ENCODE measurements at places on chromosomes 5 and 9.

DNA sequence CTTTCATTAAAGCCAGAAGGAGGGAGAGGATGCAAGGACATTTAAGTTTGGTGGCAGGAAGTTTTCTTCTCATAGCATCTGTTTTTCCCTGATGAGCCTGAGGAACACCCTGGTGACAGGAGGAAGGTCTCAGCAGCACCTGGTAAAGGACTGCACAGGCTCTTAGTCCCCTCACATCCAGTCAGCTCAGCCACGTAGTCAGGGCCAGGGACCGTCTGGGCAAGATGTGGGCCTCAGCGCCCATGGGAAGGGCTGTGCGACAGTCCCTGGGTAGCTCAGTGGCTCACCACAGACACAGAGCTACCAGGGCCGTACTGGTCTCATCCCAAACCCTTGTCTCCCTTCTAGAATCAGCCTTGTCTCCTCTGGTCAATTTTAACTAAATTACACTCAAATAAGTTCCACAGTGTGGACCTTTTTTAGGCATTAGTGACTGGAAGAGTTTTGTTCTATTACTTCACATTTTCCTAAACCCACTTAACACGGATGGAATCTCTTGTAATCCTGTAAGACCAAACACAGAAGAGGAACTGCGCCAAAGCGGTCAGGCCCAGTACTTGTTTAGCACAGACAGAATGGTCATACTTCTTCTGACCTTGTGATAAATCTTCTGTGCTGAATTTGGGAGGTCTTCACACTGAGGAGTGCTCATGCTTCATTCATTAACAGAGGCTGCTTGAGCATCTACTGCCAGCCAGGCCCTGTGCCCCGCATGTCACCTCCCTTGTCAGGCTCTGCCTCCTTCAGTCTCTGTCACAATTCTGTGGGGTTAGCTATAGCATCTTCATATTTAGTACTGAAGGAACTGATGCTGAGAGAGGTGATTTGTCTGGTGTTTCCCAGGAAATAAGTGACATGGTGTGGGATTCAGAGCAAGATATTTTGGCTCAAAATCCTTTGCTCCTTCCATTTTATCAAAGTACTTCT, 91.4 kb downstream of the ANGPTL2 start:
- DNase-seq, result peak; percentile 37

GRCh38 chr9:128555180-128555721, 2.9 kb downstream of the SPTAN1 start:
- DNase-seq, result no peak

DNA sequence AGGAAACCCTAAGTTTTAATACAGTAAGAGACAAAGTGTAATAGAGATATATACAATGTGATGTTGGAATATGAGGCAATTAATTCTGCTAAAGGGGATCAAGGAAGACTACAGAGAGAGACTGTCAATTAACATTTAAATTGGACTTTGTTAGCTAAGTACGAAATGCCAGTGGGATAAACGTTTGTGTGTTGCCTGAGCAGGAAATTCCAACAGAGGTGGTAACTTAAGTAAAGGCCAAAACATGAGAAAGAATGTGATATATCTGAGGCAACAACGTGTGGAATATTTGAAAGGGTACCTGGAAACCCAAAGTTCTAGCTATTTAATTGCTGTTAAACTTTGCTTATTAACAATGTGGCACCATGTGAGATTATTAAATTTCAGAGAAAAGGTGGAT, 1666.9 kb upstream of the WWC1 start:
- DNase-seq, result no peak

GRCh38 chr5:37015795-37016666, 139.5 kb downstream of the NIPBL start:
- no peak for DNase-seq

DNA sequence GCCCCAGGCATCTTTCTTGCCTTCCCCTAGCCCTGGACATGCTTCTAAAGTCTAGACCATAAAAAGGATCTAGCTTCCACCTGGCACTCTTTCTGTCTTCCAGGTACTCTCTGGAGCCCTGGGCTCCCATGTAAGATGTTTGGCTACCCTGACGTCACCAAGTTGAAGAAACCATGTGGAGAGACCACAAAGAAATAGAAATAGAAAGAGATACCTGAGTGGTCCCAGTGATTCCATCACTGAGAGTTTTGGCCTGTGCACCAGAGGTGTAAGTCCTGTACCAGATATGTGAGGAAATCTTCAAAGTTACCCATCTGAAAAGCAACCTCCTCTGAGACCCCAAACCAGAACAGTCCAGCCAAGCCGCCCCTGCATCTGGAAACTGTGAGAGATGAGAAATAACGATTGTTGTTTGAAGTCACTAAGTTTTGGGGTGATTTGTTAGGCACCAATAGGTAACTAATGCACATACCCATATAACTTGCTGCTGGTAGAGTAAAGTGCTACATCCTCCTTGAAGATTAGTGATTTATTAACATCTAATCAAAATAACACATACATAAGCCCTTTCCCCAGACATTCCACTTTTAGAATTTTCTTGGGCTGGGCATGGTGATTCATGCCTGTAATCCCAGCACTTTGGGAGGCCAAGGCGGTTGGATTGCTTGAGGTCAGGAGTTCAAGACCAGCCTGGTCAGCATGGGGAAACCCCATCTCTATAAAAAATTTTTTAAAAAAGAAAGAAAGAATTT, 85.7 kb upstream of the LHFPL2 start:
- no peak for DNase-seq

- DNase-seq, result no peak
These were observed 26.3 kb downstream of the OR2V2 start for GRCh38 chr5:181173420-181174342.

DNA sequence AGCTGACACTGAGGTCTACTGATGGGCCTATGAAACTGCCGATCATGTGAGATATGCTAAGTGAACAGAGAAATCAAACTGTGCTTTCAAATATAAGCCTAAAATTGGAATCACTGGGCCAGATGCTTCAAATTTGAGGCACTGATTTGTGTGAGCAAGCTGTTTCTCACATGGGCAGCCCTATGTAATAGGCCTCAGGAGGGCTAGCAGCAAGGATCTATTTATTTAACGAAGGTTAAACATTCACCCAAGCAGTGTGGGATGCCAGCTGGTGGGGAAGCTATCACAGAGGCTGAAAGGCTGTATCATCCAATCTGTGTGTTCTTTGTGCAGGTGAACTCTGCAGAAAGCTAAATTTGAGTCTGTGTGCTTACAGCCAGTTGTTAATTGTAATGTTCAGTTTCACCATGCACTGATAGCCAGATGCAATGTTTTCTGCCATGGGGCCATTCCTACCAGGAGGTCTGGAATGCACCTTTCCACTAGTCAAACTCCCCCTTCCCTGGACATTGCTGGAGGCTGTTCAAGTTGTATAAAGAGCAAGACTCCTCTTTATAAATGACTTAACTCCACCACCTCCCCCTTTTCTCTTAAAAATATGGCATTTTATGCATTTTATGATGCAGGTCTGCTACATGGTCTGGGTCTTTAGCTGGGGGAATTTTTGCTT, 228.9 kb downstream of the SH3GL2 start:
- no peak for DNase-seq

DNA sequence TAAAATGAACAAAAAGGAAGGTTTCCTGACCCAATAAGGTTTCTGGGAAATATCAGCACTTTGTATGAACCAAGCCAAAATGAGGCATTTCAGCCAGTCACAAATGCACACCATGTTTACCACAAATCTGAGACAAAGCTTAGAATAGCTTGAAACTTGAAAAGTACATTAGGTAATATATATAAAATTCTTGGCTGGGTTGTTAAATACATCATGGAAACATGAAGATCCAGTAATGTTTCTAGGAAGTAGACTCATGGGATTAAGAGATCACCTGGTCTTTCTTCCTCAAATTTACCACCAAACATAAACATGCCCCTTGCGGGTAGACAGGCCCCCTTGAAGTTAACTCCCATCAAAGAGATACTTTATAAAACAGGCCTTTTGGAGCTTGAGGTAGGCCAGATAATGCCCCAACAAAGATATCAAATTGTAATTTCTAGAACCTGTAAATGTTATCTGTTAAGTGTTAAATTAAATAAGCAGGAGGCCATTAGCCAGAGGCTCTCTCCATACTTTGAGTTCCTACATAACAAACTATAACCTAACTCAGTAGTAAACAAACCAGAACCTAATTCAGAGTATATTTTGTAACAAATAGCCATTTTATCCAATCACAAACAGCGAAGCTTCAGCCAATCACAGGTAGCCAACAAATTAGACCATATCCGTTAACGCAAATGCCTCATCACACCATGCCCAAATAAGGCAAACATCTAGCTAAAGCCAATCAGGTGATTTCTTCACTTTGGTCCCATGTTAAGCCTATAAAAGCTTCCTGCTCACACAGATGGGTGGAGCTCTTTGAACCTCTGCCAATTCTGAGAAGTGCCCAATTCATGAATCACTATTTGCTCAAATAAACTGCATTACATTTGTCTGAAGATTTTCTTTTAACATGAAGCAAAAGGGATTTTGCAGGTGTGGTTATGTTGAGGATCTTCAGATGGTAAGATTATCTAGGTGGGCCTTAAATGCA, 127.9 kb upstream of the TARS1 start:
- DNase-seq, result no peak

DNA sequence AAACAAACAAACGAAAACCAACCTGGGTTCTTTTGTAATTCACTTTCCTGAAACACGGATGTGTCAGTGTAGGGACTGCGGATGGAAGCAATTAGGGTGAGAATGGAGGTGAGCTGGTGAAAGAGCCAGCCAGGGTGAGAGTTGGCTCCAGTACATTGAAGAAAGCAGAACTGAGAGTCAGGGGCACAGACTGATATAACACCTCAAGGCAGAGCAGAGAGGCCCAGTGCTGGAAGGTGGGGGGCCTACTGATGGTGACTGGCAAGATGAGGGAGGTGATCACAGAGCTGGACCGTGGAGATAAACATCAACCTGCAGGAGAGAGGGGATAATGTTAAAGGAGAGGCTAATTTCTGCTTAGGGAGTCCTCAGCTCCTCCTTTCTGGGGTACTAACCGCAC, 221.1 kb downstream of the MAN2A1 start:
- no peak for DNase-seq

DNA sequence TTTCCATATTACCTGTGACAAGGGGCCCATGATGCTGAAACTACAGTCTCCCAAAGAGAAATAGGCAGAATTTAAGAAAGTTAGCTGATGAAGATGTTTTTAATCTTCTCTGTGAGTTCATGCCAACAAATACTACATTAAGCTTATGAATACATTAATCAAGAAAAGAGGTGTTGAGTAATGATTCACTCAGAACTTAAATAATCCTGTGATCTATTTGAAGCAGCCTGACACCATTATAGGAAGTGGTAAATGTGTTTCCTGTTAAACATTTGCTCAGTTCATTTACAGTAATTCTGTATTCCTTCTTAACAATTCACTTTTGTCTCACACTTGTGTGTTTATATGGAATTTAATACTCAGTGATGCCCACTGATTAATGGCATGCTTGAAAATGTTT, 75.0 kb upstream of the IZUMO3 start:
- no peak for DNase-seq

GRCh38 chr5:167923396-167923795, 368.0 kb upstream of the WWC1 start:
- no peak for DNase-seq

DNA sequence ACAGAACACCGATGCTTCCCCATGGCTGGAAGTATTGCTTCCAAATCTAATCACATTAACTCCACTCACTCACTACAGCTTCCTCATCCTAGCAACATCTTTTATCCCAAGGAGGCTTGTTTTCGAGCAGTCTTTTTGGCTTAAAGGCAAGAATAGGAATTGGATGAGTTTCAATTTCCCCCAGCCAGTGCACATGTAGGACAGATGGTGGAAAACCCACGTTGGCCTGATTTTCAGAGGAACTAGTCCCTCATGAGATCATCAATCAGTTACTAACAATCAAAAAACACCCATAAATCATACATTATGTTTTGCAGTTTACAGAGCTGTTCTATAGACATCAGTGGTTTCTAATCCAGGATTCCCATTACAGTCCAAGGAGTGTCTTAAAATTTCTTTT, 48.5 kb upstream of the AGXT2 start:
- DNase-seq, result no peak

GRCh38 chr9:124964604-124965003, 23.7 kb upstream of the GOLGA1 start:
- DNase-seq, result no peak

- no peak for DNase-seq
These were observed 659.2 kb upstream of the CHD1 start for GRCh38 chr5:99587983-99588382.

- DNase-seq, result no peak
These were observed 234.2 kb downstream of the ZNF608 start for GRCh38 chr5:124512236-124512635.

GRCh38 chr5:143182901-143183820, 220.3 kb downstream of the NR3C1 start:
- no peak for DNase-seq

- no peak for DNase-seq
These were observed 63.5 kb downstream of the ZNF474 start for GRCh38 chr5:122192497-122193496.

DNA sequence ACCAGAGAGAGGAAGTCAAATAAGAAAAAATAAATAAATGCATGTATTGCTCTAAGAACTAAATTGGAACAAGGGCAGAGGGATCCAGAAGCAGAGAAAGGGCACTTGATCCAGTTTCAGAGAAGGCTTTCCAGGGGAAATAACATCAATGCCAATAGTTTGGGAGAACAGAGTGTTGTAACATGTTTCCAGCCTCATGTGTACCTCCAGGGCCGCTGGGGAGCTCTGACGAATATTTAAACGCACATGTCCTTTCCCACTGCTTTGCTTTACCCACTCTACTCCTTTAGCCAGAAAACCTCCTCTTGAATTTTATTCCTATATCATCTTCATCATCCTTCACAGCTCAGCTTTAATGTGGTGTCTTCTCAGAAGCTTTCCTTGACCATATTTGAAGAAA, 233.7 kb downstream of the ENC1 start:
- DNase-seq, result no peak

DNA sequence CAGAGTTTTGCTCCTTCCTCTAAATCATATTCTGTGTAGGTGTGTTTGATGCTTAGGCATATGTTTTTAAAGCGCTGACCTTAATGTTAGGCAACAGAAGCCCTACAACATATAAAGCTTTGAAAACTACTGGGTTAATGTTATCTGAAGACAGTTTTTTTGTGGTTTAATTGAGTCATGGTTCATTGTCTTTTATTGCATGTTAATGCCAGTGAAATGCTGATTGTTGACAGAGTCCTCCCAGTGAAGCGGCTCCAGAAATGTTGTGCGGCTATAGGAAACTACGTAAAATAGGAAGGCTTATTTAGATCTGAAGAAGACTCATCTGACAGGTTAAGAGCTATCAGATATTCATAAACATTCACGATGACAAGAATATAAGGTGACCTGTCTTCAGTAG, 424.6 kb downstream of the CCDC171 start:
- no peak for DNase-seq

- DNase-seq, result no peak
These were observed 177.3 kb downstream of the CDC42SE2 start for GRCh38 chr5:131441184-131441583.

GRCh38 chr9:69593301-69593700, 78.9 kb downstream of the APBA1 start:
- no peak for DNase-seq

- DNase-seq, result peak; percentile 84
These were observed 20.4 kb downstream of the ERGIC1 start for GRCh38 chr5:172854451-172854871.

- no peak for DNase-seq
These were observed 64.7 kb downstream of the P4HA2 start for GRCh38 chr5:132162945-132163344.

GRCh38 chr5:38596981-38597380, 40.5 kb upstream of the LIFR start:
- no peak for DNase-seq

- DNase-seq, result no peak
These were observed 243.7 kb downstream of the MPDZ start for GRCh38 chr9:13035822-13036221.

GRCh38 chr9:129236441-129237145, 58.5 kb upstream of the IER5L start:
- no peak for DNase-seq
